ENCODE measurements at places on chromosomes 1 and 21. TPM values are rescaled to one million over a fixed set of nuclear protein-coding genes. Genes with fewer than 3 reads are reported as not detected.

NPHS2 gene
- not detected for total RNA-seq

NPR1 gene
- 0.16 TPM for total RNA-seq

CRABP2 gene
- total RNA-seq: 3.1 TPM

CD34 gene
- 1.6 TPM for total RNA-seq

ASTN1 gene
- total RNA-seq: 67.4 TPM

RNU1-4 gene
- total RNA-seq: under 0.01 TPM

DNA sequence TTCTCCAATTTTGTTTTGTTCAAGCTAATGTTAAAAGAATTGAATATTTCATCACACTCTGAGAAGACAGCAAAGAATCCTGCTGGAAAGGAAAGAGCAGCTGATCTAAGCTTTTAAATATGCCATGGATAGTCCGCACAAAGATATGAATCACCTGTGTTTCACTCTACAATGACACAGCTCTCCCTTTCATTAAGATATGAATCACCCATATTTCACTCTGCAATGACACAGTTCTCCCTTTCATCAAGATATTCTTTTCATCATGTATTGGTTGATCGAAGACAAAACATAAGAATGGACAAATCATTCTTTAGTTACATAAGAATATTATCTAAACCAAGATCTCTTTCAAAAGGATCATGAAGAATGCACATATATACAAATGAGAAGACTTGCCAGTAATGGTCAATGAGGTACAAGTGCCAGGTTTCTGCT, 367.3 kb downstream of the SMYD3 start:
- DNase-seq: no peak

- no peak for DNase-seq
Measured at GRCh38 chr1:81068726-81069125, 732.0 kb upstream of the ADGRL2 start.

- DNase-seq: no peak
Measured at GRCh38 chr1:215087603-215088002, 5.1 kb downstream of the KCNK2 start.

DNA sequence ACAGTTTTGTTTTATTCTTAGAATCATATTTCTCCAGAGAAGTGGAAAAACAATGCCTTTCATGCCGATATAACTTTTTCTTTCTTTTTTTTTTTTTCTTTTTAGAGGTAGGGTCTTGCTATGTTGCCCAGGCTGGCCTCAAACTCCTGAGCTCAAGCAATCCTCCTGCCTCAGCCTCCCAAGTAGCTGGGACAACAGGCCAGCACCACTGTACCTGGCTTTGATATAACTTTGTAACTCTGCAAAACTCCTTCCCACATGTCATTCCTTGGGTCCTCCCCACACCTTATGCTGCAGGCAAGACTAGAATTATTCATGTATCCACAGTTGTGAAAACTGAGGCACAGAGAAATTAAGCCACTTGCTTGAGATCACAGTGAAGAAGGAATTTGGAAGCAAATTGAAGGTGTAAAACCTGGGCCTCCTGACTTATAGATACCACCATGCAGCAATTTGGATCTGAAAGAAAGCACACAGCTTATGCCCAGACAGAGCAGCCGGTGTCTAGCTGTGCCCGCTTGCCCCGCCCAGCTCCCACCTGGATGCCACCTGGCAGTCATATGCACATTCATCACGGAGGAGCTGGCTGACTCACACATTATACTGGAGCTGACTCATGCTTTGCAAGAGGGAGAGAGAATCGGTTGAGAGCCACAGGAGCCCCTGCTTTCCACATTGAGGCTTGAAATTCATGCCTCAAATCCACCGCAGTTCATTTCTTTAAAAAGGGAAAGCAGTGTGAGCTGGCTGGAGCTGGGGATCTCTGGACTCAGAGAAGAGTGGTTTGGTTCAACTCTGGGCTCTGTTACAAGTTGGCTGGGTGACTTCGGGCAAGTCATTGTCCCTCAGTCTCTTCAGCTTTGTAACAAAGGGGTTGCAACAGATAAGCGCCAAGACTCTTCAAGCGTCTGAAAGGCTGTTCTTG, 8.3 kb upstream of the SLC2A1 start:
- DNase-seq: no peak

DNA sequence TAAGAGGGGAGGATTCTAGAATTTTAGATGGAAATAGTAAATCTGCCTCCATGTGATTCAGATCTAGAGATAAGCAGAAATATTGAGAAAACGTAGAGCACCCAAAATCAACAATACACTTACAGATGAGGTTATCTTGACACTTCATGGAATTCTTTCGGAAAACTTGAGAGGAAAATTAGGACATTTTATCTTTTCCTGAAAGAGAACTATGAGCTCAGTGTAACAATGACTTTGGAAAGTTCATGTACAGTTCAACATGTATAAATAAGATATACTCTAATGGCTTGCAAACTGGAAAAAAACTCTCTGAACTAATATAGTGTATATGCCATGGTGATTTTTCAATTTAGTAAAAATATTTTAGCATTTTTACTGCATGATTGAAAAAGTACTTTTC, 338.1 kb upstream of the NEGR1 start:
- DNase-seq: no peak

Data from occipital lobe (tissue), 3 donors.